ENCODE measurements at places on chromosomes 1 and 21.
A peak's percentile ranks its signal among the peaks of the same experiment; 100 is the strongest.

DNA sequence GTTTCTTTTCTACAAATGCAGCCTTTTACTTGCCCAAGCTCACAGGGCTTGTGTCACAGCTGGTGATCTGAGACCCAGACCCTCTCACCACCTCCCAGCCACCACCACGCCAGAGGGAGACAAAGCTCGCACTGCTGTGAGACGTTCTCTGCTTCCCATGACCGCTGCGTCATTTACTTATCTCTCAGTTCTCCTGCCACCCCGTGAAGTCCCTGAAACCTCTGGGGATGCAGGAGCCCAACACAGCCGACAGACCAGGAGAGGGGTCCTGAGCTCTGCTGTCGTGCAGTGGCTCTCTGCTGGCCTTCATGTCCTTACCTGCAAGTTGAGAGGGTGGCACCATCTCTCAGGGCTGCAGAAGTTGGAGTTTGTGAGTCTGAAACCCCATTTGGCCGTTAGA lies 77.7 kb downstream of the SLC16A1 start:
- no peak for DNase-seq

GRCh38 chr1:107262467-107263286 lies 121.8 kb downstream of the NTNG1 start:
- no peak for DNase-seq

- DNase-seq = peak; percentile 99
Measured at GRCh38 chr1:70410604-70411359, at the start of gene CTH. TSS of gene CTH (plus strand) at chr1:70411268. CDS start at chr1:70411416, 148 bp downstream.

GRCh38 chr1:168555508-168556046 lies 11.8 kb upstream of the XCL2 start:
- DNase-seq = no peak
